ENCODE measurements at places on chromosomes 3 and 15. TPM values are rescaled to one million over a fixed set of nuclear protein-coding genes. Genes with fewer than 3 reads are reported as not detected.
A peak's percentile ranks its signal among the peaks of the same experiment; 100 is the strongest.

DNA sequence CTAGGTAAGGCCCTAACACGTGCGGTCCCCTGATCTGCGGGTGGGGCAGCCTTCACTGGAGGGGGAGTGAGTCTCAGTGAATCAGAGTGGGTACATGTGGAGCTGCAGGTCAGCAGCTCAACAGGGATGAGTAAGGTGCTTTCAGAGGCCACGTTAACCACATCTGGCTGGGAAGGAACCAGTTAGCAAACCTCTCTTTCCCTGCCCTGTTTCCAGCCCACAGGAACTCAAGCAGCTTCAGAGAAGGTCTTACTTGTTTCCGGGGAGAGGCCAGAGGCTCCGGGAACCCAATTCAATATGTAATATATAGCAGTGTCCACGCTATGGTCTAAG, 175.3 kb downstream of the XXYLT1 start:
- no peak for DNase-seq

DNA sequence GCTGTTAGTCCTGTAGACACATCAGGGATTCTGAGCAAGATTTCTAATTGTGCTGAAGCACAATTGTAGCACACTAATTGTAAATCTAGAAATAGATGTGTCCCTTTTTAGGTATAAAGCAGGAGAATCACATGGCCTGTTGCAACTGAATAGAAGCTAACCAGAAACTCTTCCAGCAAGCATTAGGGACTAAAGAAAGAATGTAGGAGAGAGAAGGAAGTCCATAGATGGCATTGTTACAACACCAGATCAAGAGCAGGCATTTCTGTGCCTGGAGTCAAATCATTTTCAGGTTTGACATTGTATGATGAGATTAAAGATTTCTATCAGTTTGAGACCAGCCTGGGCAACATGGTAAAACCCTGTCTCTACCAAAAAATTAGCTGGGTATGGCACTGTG, 27.4 kb downstream of the CALML4 start:
- no peak for DNase-seq

GRCh38 chr3:155983834-155984474, 113.5 kb downstream of the GMPS start:
- no peak for DNase-seq

GRCh38 chr3:183924956-183925355, 40.3 kb upstream of the PARL start:
- no peak for DNase-seq

RLBP1 gene
- not detected for total RNA-seq

OSBPL10 gene
- 28.1 TPM for total RNA-seq

- no peak for DNase-seq
Measured at GRCh38 chr3:37321377-37321781, 147.0 kb upstream of the LRRFIP2 start.

CCDC54 gene
- not detected for total RNA-seq

- DNase-seq = no peak
Measured at GRCh38 chr15:69841113-69841828, 256.4 kb downstream of the TLE3 start.

ARGFX gene
- not detected for total RNA-seq

SV2B gene
- total RNA-seq = 2.9 TPM

- DNase-seq = no peak
Measured at GRCh38 chr3:88123526-88123925, 26.2 kb upstream of the C3orf38 start.

DNA sequence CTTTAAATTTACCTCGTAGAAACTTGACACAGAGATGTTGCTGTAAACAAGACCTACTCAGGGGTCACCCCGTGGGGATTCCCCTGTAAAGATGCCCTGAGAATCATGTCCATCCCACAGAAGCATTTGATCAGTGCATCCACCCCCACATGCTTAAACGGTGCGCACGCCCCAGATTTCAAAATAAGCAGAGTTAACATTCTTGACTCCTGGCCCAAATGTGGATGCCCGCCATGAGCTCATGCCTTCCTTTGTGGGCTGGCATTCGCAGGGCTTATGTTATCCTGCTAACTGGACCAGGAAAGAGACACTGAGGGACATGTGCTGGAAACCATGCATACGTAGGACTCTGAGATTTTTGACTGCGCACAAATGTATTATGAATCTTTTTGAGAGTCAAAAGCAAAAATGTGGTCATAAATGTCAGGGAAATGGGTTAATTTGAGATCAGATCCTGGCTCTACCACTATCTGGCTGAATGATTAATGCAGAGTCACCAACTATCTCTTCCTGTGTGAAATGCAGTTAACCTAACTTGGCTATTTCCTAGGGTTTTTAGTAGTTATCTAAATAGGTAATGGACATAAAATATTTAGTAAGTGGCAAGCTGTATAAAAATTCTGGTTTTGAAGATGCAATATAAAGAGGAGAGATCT, 9.1 kb upstream of the TP63 start:
- no peak for DNase-seq

SST gene
- not detected for total RNA-seq

- peak; percentile 94 for DNase-seq
Measured at GRCh38 chr3:173397161-173398110, at the start of gene NLGN1. NLGN1 (plus strand) TSS chr3:173397744.

NR2E3 gene
- not detected for total RNA-seq
